ENCODE measurements at places on chromosomes 3 and 15.

- DNase-seq: no peak
These were observed 15.7 kb downstream of the PLEKHO2 start for GRCh38 chr15:64857421-64857820.

GRCh38 chr3:149013726-149014125 is 22.4 kb downstream of the GYG1 start:
- DNase-seq: no peak

DNA sequence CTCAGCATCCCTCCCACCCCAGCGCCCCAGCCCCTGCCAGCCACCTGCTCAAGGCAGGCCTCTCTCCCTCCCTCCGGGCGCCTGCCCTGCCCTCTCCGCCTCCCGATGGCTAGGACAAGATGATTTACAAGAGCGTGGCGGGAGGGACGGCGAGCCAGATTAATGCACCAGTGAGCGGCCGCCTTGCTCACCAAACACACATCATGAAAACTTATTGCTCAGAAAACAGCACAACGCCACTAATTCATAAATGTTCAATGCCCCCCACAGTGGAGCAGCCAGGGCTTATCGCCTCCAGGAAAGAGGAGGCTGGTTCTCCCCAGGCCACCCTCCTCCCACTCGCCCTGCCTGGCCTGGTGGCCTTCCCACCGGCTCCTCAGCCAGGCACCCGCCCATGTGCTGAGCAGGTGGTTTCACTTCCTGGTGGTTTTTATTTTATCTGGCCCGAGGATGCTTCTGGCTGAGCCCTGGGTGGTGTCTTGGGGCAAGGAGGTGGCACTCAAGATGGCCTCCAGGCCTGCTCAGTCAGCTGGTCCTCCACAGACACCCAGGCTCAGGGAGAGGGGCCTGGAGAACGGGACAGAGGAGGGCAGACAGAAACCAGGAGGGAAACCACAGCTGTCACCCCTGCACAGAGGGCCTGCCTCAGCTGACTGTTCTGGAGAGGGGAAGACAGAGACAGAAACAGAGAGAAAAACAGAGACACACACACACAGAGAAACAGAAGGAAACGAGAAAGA is 284.9 kb downstream of the UACA start:
- DNase-seq: no peak

GRCh38 chr15:56428821-56429458 is 36.0 kb downstream of the MNS1 start:
- no peak for DNase-seq

GRCh38 chr15:99631255-99631654 is 65.5 kb downstream of the MEF2A start:
- no peak for DNase-seq

DNA sequence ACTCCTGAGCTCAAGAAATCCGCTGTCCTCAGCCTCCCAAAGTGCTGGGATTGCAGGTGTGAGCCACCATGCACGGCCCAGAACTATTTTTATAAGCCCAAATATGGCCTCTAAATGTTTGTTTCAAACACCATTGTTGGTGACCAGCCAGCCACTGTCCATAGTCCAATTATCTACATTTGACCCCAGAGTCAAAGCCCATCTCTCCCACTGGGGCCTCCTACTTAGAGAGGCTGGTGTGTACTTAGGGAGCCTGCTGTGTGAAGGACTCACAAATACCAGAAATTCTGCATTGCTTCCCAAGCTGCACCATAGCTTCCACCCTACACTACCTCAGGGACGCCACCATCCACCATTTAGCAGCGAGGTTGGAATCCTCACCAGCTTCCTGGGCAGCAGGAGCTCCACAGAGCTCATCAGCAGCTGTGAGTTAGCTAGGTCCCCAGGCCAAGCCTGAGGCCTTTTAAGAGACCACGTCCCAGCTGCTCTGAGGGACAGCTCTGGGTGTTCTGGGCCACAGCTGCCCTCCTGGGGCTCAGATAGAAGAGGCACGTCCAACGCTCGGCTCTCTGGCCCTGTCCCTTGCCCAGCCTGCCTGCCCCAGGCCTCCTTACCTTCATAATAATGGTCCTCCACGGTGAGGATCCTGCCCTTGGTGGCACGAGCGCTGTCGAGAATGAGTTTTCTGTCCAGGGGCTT is 29.5 kb downstream of the TKT start:
- DNase-seq: no peak

- no peak for DNase-seq
These were observed 56.7 kb upstream of the CNTN4 start for GRCh38 chr3:2041931-2042330.

GRCh38 chr15:61064651-61065050 is 164.5 kb downstream of the RORA start:
- DNase-seq: no peak

GRCh38 chr3:171854649-171855305 is 11.6 kb downstream of the TMEM212 start:
- DNase-seq: no peak

DNA sequence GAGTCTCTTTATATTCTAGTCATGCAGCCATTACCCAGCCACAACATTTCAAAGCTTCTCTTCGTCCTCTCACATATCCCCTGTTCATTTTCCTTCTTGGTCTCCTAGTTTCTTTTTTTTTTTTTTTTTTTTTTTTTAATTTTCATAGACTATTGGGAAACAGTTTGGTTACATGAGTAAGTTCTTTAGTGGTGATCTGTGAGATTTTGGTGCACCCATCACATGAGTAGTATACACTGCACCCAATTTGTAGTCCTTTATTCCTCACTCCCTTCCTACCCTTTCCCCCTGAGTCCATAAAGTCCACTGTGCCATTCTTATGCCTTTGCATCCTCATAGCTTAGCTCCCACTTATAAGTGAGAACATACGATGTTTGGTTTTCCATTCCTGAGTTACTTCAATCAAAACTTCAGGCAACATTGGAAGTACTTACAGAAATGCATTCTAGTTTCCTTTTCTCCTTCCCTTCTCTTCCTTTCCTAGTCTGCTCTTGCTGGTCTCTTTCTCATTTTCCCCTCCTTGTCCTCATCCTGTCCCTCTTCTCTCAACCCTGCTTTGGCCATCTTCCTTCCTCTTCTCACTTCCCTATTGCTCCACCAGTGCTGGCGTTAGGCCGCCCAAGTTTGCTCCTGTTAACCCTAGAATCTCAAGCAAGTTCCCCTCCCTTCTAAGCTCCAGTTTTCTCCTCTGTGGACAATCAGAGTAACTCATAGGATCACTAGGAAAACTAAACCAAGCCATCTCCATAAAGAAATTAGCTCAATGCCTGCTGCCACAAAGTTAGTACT is 4.8 kb downstream of the ATP8B4 start:
- DNase-seq: no peak

- DNase-seq: no peak
These were observed 178.2 kb downstream of the LSAMP start for GRCh38 chr3:116267116-116267515.

DNA sequence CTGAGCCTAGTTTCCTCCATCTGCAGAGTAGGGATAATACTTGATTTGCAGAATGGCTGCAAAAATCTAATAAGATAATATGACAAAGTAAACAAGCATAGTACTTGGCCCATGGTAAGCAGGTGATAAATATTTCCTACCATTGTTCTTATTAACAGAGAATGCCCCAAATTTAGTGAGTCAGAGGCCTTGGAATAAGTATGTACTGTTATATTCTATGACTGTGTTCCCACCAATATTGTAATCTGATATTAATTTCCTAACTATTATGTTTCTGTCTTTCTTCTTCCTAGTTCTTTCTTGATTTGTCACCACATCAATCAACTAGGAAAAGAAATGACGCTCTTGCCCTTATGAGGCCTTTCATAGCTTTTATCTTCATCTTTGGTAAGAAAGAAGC is 178.4 kb upstream of the SLC2A2 start:
- DNase-seq: no peak

DNA sequence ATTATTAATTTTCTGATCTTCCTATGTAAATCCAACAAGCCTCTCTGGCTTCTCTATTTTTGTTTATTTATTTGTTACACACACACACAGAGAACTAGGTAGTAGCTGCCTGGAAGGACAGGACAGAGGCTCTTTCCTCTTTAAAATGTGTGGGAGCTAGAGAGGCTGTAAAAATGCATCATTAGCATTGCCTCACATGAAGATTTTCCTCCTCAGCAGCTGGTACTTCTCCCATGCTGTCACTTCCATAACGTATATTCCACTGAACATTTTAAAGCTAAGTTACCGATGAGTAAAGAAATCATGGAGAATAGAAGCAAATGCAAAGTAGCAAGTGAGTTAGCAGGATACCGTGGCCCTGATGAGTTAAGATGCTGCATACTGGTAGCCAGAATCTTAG is 63.9 kb downstream of the IMPG2 start:
- DNase-seq: no peak

DNA sequence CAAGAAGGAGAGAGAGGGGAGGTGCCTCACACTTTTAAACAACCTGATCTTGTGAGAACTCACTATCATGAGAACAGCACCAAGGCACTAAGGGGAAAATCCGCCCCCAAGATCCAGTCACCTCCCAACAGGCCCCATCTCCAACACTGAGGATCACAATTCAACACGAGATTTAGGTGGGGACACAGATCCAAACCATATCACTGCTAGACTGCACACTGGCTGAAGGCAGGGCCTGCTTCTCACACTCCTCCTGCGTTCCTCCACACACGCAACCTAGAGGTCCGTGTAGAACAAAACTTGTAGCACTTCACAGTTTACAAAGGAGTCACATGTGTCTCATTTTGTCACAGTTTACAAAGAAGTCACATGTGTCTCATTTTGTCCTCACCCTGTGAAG is 97.8 kb downstream of the DAPK2 start:
- DNase-seq: no peak

- no peak for DNase-seq
These were observed 123.4 kb upstream of the MB21D2 start for GRCh38 chr3:193040836-193041672.

DNA sequence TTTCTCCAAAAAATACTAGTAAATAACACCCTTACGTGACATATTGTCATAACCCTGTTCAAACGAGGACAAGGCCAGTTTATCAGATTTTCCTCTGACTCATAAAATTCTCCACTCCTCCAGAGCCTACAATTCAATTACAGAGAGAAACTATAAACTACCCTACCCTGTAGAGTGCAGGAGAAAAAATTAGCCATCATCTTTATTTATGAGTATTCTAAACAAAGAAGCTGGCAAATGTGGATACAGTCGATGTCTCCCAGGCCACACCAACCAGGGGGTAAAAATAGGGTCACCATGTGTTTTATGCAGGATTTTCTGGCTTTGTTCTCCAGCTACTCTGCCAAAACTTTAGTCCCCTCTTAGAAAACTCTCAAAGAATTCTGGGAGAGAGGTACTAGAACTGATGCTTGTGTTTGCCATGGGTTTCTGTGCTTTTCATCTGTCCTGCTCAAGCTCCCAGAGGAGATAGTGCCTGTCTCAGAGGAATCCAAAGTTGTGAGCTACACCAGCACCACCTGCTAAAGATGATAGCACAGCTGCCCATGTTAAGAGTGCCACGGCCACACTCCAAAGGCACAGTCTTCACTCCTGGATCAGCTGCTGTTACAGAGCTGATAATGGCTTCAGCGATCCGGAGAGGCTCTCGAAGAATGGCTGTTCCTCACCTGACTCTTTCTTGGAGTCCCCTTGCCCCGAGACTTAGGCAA is 150.2 kb downstream of the IMPG2 start:
- no peak for DNase-seq

GRCh38 chr15:57308170-57308545 is 68.1 kb upstream of the CGNL1 start:
- DNase-seq: no peak

- no peak for DNase-seq
These were observed 20.0 kb upstream of the PIAS1 start for GRCh38 chr15:68034081-68034480.

DNA sequence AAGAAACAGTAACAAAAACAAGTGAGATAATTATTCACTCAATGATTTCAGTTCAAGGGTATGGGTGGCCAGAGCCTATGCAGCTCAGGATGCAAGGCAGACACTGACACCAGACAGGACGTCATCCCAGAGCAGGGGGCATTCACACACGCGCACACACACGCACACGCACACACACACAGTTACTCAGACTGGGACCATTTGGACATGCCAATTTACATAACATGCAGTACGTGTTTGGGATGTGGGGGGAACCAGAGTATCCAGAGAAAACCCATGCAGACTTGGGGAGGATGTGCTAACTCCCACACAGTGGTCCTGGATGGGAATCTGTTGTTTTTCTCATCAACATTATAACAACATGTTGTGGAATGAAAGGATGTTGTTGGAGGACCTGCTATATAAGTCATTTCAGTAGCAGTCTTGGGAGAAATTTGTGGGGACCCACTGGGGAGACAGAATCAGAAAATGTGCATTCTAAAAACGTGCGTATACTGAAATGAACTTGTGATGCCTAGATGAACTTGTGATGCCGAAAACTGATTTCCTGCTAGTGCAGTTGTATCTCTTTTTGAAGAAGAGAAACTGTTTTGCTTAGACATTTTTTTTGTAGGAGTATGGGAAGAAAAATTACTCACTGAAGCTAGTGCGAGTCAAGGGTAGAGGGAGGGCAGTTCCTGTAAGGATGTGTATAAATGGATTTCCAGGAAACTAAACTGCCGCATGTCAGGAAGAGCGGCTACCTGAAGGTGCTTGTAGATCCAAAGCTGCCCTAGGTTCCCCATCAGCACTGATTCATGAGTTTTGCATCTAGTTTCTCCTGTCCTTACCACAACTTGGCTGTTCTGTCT is 25.2 kb downstream of the CD200 start:
- peak; percentile 15 for DNase-seq

DNA sequence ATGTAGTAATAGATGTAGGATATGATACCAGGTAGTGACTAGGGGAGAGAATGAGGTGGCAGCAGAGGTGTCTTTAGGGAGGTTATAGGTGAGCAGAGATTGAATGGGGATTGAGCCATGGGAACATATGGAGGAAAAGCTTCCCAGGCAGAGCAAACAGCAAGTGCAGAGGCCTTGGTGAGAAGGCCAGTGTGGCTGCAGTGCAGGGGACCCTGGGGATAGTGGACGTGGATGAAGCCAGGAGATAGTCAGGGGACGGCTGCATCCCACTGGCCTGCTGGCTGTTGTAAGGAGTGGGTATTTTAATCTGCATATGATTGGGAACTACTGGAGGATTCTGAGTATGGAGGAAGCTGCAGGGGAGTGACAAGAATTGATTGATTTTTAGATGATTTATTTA is 62.7 kb upstream of the TRAK1 start:
- no peak for DNase-seq

- no peak for DNase-seq
These were observed 34.6 kb downstream of the GLDN start for GRCh38 chr15:51375966-51376640.

DNA sequence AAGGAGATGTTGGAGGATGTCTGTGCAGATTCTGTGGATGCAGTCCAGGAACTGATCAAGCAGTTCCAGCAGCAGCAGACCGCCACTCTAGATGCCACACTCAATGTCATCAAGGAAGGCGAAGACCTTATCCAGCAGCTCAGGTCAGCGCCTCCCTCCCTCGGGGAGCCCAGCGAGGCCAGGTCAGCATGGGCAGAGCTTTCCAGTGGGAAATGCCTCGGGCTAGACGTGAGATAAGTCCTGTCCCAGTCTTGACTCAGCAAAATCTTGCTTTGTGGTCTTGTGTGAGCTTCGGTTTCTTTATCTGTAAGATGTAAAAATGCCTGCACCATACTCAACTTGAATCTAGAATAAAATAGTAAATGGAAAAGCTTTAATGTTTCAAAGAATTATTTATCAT is 335.1 kb upstream of the UMPS start:
- DNase-seq: no peak

All from activated T-cell treated with anti-CD3 and anti-CD28 coated beads for 1 hour (primary cell).